Activated naive CD8-positive, alpha-beta T cell treated with anti-CD3 and anti-CD28 coated beads, Interleukin-2, amount 10 ng/mL, durations not matched to agents 7 days and 5 days (primary cell): ENCODE measurements at places on chromosomes 7 and 10.

DNA sequence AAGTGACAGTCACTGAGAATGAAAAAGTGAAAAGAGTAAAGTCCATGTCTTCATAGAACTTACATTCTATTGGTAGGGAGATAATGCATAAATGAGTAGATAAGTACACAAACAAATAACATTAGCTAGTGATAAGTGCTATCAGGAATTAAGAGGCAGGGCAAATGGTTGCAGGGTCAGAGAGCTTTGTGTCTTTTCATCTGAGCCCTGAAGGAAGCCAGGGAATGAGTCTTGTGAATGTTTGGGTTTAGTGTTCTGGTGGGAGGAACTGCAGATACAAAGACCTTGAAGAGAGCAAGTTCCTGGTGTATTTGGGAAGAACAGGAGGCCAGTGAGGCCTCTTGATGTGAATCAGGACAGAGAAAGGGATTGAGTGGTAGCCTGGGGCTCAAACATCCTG, 183.8 kb downstream of the CTTNBP2 start:
- no peak for DNase-seq

DNA sequence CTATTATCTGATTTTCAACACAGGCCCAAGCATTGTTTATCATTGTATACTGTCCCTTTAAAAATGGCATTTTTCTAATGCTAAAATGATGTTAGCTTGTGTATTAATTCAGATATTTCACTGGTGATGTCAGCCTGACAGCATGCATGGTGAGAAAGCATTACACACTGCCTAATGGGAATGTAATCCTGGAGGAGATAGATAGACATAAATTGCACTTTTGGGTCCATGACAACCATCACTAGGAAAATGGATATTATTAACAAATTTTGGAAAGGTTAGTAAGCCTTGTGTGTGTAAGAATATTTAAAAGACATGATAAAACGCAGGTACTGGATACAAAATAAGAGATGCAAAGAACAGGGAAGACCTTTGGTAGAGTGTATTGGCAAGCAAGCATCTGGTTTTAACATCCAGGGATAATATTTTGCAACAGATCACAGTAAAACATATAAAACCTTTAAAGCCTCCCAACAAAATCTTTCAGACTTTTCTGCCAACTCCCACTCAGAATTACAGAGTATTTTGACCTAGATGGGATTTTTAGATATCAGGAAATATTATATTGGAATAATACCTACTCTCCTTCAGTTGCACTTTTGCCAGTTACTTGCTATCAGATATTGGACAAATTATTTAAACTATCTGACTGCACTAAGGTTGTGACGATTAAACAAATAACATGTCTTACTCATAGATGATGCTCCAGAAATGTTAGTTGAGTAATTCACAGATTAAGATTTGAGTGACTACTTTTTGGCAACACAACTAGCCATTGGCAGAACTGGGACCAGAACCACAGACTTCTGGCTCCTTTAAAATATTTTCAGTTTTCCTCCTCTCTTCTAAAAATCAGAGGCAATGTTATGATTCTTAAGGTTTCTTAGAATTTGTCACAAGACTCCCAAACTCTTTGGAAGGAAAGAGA, 291.6 kb upstream of the SEMA3C start:
- no peak for DNase-seq

DNA sequence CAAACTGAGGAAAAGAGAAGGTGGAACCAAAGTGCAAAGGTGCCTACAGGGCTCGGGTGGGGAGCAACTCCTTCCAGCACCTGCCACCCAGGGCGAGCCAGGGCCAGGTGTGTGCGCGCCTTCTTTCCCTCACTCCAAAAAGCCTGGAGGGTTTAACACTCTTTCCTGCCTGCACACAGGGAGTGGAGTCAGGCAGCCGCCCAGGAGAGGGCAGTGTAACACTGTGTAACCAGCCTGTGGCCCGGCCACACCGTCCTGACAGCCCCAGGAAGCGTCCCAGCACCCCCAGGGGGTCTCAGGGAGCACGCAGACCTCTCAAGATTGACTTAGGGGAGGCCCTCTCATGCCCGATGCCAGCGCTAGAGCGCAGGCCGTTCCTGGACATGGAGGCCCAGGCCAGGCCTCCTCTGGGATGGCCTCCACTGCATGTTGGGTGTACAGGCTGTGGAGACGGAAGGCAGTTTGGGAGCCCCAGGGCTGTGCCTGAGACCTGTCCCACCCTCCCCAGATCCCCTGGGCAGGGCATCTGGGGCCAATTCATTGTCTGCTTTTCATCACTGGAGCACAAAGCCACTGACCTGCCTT, 13.4 kb downstream of the BRI3 start:
- peak; percentile 45 for DNase-seq

DNA sequence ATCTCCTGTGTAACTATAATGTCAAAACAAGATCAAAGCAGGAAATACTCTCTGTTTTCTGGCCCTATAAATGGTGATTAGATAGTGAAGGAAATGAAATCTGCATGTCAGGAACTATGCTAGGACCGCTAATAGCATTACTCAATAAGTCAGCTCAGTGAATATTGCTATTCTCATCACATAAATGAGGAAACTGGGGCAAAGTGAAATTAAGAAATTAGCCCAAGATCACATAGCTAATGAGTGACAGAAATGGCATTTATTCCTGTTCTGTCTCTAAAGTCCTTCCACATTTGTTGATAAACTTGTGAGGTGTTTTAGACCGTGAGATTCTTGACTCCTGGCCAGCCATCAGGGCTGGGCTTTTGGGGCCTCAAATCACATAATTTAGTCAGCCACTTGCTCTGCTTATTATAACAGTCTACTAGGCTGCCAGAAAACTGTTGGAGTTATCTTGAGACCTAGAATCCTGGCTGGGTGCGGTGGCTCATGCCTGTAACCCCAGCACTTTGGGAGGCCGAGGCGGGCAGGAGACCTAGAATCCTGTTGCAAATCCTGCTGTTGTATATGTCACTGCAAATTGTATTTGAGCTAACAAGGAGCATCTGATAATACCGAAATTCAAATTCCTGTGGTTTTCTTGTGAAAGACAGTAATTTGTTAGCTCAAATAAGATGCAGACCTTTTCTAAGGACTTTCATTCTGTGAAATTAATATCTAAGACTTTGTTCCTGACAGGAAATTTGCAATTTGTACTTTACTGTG, 66.5 kb upstream of the SHTN1 start:
- DNase-seq = no peak

DNA sequence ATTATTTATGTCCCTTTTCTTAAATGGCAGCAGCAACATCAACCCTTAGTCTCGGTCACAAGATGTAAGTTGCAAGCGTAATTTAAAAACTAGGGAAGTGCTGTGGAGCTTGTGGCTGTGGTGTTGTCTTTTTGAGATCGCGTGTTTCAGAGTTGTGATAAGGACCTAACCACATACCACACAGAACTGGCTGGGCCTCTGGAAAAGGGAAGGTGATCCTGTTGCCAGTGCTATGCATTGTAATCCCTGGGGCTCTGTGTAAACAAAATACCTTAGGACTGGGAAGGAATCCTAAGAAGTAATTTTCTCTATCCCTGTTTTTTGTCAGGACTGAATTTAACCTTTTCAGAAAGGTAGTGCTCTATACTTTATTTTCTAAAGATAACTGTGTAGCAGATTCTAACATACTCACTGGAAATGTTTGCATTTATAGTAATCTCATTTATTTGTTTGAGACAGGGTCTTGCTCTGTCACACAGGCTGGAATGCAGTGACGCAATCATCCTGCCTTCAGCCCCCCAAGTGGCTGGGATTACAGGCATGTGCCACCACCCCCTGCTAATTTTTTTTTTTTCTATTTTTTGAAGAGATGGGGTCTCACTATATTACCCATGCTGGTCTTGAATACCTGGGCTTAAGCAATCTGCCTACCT, 60.4 kb downstream of the INPP5F start:
- no peak for DNase-seq

GRCh38 chr7:69956541-69956940, 358.3 kb downstream of the AUTS2 start:
- no peak for DNase-seq

DNA sequence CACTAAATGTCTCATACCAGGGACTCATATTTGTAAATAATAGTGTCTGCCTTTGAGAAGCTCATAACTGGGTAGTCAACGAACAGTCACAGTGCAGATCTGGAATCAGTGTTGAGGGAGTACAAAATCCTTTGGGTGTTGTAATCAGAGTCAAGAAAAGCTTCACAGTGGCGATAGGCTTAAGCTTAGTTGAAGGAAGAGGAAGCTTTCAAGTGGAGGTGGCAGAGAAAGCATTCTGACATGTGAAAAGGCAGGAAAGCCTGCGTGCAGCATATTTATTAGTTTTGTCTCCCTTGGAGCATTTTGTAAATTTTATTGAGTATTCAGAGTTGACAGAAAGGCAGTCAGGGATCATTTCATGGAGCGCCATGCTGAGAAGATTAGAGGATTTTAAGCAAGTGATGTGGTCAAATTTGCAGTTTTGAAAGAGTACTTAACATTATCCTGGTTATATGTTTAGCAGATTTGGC, 104.9 kb downstream of the ADK start:
- no peak for DNase-seq

DNA sequence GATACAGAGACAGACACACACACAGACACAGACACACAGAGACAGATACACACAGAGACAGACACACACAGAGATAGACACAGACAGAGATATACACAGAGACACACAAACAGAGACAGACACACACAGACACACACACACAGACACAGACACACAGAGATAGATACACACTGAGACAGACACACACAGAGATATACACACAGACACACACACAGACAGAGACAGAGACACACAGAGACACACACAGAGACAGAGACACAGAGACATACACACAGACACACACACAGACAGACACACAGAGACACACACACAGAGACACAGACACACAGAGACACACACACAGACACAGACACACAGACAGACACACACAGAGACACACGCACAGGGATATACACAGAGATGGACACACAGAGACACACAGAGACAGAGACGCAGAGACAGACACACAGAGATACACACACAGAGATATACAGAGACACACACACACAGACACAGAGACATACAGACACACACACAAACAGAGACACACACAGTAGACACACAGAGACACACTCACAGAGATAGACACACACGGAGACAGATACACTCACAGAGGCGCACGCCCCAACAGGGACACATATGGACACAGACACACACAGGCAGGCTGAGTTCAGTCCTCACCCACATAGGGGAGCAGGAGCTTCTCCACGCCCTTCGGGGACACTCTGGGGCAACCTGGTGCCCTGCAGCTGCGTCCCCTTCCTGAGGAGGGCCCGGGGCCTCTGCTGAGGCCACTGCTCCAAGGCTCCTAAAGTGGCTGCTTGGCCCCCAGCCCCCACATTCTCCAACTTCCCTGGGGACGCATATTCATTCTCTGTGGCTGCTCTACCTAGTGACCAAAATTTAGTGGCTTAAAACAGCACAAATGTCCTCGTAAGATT, 10.3 kb upstream of the PPP2R2D start:
- no peak for DNase-seq

GRCh38 chr10:18400906-18401245, 250.5 kb downstream of the NSUN6 start:
- DNase-seq = no peak

DNA sequence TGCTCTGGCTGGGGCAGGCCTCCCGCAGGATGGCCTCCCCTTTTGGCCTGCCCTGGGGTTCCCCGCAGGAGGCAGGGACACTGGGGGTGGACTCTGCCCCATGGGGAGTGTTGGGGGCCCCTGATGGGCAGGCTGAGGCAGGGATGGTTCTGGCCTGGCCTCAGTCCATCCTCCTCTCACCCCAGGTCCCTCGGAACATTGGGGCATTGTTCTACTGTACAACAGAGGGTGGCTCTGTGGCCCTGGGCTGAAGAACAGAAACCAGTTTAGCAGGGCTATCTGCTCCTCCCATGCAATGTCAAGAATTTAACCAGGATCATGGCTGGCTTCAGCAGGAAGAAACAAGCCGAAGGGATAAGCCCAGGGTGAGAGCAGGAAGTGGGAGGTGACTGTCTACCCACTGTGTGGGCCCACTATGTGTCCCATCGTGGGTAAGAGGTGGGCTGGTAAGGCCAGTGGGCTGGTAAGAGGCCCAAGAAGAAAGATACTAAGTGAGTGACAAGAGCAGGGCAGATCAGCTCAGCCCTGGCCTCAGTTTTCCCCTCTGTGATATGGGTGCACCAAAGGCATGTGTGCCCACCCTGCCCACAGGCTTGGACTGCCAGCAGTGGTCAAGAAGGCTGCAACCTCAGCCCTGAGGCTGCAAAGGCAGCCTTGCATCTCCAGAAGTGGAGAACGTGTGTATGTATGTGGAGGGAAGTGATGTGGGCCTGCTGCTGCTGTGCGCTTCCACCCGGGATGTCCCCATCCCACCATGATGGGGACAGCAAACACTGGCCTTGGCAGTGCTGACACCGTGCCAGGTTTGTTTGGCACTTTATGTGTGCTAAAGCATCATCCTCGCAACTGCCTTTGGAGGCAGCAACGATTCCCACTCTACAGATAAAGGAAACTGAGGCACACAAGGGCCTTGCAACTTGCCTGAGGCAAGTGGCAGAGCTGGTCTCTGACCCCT, 138.9 kb downstream of the SH3PXD2A start:
- no peak for DNase-seq

DNA sequence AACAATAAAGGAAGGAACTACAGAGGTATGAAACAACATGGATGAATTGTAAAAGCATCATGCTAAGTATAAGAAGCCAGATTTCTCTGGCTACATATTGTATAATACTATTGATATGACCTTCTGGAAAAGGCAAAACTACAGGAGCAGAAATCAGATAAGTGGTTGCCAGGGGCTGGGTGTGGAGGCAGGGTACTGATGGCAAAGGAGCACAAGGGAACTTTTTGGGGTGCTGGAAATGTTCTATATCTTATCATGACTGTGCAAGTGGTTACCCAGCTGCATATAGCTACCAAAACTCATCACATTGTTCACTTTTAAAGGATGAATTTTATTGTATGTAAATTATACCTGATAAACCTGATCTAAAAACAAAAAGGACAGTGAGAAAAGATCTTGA, 72.4 kb downstream of the SKAP2 start:
- no peak for DNase-seq

DNA sequence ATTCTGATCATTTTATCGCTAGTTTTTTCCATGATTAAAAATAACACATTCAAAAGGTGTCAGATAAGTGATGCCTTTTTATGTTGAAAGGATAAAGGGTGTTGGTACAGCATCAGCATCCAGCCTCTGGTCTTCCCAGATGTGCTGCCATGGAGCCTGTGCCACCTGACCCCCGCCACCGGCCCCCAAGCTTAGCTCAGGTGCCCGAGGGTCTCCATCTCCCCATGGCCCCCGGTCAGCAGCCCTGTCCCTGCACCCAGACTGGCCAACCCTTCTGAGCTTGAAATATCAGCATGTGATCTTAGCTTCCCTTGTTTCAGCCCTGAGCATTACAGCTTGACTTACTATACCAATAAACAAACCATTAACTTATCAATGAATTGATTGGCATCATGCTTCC, 24.6 kb downstream of the PFKP start:
- no peak for DNase-seq

GRCh38 chr10:24405635-24406034, 196.7 kb downstream of the KIAA1217 start:
- no peak for DNase-seq

GRCh38 chr10:3780771-3781467, 4.1 kb downstream of the KLF6 start:
- no peak for DNase-seq

- DNase-seq = no peak
Observed at GRCh38 chr7:69873512-69873911, 275.2 kb downstream of the AUTS2 start.
